ENCODE measurements at places on chromosomes 1 and 21. TPM values are rescaled to one million over a fixed set of nuclear protein-coding genes. Genes with fewer than 3 reads are reported as not detected.

DNA sequence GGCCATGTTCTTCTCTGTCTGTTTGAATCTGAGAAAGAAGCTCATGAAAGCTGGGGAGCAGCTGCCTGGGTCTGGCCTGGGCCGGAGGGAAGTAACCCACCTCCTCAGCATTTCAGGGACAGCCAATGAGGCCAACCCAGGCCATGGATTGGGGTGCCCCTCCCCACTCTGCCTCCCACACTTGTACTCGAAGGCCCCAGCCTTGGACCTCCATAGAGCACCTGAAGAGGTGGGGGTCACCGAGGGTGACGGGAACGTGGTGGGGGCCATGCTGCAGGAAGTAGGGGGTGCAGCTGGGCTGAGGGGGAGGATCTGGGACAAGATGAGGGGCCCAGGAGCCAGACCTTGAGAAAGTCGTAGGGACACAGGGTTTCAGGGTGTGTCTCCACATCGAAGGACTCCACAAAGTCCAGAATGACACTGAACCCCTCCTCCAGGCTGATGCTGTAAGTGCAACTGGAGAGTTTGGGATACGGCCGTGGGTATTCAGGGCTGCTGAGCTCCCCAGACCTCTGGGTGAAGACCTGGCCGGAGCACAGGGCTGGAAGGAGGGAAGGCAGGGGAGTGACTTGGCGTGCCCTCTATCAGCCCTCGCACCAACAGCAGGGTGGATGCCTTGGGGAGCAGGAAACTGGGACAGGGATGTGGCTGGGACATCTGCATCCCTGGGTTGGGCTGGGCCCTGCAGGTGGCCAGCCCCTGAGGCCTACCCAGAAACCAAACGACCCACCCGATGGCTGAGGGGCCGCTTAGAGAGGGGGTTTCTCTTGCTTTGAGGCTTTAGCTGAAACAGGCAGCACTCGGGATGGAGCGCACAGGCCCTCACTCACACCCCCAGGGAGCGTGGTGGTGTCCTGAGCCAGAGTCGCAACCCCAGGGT, 3.8 kb downstream of the MASP2 start:
- DNase-seq = no peak

DNA sequence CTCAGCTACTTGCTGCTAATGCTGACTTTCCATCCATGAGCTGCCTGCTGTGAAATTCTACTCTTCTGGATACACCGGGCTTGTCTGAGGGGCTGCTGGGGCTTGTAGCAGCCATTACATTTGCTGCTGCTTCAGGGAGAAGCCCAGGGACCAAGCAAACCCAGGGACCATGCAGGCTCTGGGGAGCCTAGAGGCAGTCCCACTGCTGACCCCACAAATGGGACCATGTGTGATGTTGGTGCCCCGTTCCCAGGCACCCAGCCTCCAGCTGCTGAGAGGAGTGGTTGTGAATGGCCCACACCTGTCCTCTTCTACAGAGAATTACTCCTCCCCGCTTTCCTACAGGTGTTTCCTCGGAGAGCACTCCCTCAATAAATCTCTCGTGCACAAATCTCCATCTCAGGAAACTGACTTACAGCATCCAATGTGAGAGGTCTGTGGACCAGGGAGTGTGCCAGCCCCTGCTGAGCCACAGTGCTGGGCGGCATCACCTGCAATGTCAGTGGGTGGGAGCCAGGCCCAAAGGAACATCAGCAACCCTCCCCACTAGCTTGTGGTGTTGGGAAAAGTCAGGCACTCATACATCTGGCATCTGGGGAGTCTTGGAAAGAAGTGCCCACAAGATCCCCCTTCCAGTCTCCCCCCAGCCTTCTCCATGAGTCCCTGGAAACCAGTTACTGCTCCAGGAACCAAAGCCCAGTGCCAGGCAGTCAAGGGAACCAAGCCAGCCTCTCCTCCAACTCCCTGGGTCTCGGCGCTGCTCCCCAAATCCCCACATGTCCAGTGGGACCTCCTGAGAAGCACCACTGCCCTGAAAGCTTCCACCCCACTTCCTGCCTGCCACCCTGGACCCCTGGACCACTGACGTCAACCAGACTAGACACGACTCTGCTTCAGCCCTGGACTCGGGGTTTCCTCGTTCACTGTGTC, 65.1 kb downstream of the TCP10L start:
- DNase-seq = no peak

DNA sequence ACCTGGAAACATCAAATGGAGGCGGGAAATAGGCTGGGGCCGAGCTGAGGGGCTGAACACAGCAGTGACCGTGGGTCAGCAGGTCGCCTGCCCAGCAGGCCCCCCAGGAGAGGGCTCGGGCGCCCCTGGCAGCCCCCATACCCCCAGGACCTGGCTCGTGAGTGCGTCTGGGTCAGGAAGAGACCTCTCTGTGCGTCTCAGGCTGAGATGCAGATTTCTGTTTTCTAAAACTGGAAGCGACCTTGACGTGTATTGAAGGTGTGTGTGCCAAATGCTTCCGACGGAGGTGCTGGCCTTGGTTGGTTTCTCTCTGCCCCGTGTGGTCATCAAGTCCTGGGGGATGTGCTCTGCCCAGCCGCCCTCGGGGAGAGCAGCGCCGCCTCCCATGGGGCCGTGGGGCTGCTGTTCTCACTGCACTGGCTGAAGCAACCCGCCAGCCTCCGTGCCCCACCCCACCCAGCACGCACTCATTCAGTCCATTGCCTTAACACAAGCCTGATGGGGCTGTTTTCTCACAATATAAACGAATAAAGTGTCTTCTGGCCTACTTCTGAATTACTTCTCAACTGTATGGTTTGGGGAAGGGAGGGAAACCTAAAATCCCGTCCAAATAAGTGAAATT, 7.4 kb downstream of the PEX10 start:
- DNase-seq = no peak

The ILDR2 gene
- total RNA-seq = 4.1 TPM

The DNAJC28 gene
- total RNA-seq = 5.7 TPM

The NPHP4 gene
- 4.3 TPM for total RNA-seq

The ZC3H12A gene
- total RNA-seq = 4.2 TPM

The CTSS gene
- total RNA-seq = 34.9 TPM
